ENCODE measurements at places on chromosomes 1 and 21. TPM values are rescaled to one million over a fixed set of nuclear protein-coding genes. Genes with fewer than 3 reads are reported as not detected.

DNA sequence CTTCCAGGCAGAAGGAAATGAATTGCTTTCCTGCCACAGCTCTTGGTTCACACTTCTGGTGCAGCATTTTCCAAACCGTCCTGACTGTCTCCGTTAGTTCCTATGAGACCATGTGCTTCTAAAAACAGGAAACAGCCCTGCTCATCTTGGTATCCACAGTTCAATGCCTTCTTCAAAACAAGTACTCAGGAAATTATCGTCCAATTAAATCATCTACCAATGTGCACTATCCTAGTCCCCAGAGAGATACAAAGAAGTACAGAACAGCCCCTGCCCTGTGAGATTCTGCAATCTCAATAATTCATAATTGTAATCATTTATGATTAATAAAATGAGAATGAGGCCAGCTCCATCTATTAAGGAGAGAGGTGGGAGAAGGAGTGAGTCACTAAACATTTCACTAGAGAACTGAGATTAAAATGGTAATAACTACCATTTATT, 11.2 kb downstream of the CLEC20A start:
- H3K27ac ChIP-seq, result no peak overlapping the region
- no peak for DNase-seq
- peaks cover 6% of the 10 kb centered on the region for H3K4me1 ChIP-seq
- H3K4me3 ChIP-seq, result no peak overlapping the region

- no peaks in the 10 kb centered on the region for H3K4me1 ChIP-seq
- H3K4me3 ChIP-seq, result no peak overlapping the region
- no peak for DNase-seq
- H3K27me3 ChIP-seq, result peaks cover 57% of the 10 kb centered on the region
These were observed 95.1 kb downstream of the TAS1R2 start for GRCh38 chr1:18764362-18764761.

DNA sequence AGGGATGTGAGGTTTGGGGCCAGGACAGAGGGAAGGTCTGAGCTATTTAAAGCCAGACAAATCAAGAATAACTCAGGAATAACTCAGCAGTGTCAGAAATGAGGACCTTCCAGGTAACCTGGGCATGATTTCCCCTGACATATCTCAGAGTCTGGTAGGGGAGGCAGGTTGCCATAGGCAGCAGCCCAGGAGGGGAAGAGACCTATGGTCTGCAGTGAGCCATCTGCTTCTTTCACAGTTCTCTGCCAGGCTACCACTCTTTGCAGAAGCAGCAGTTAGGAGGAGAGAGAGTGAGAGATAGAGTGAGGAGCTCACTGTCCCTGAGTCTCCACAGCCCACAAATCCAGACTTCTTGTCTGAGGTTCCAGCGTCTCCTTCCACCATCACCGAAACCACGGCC, 6.3 kb upstream of the VSIG8 start:
- H3K36me3 ChIP-seq, result no peaks in the 10 kb centered on the region
- H3K4me1 ChIP-seq, result no peaks in the 10 kb centered on the region
- H3K4me3 ChIP-seq, result no peak overlapping the region
- no peak for DNase-seq
- no peak overlapping the region for H3K27ac ChIP-seq

DNA sequence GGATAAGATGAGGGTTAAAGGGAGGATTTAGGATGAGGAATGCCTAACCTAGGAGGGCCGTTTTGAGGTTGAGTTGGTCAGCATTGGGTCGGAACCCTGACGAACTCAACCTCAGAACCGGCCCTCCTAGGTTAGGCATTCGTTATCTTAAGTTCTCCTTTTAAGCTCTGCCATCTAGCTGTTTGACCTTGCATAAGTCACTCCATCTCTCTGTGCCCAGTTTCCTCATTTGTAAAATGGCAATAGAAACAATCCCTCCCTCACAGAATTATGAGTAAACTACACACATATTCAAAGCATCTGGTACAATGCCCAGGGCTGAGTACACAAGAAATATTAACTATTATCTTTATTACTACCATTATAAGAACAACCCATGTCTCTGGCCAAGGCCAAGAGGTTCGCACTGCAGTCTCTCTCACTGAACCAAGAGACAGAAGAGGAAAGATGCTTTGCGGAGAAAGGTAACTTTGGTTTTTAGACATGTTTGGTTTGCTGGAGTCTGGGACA, 4.8 kb downstream of the ABCB10 start:
- H3K27me3 ChIP-seq, result no peaks in the 10 kb centered on the region
- no peak overlapping the region for H3K4me3 ChIP-seq
- H3K4me1 ChIP-seq, result peaks cover 36% of the 10 kb centered on the region
- DNase-seq, result no peak
- H3K36me3 ChIP-seq, result peaks cover 7% of the 10 kb centered on the region
- H3K27ac ChIP-seq, result peak overlapping the region; percentile 3

DNA sequence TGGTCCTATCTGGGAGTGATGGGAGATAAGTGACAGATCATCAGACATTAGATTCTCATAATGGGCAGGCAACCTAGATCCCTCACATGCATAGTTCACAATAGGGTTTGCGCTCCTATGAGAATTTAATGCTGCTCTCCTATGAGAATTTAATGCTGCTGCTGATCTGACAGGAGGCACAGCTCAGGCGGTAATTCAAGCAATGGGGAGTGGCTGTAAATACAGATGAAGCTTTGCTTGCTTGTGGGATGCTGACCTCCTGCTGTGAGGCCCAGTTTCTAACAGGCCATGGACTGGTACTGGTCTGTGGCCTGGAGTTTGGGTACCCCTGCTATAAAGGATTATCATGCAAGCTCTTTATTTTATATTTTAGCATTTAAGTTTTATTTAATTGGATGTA, 72.0 kb downstream of the ZMYM4 start:
- H3K27me3 ChIP-seq, result no peaks in the 10 kb centered on the region
- H3K27ac ChIP-seq, result no peak overlapping the region
- no peak for DNase-seq
- no peaks in the 10 kb centered on the region for H3K4me1 ChIP-seq
- H3K36me3 ChIP-seq, result peaks cover 4% of the 10 kb centered on the region

GRCh38 chr1:198628067-198628455, 10.8 kb upstream of the PTPRC start:
- H3K27me3 ChIP-seq, result no peaks in the 10 kb centered on the region
- no peaks in the 10 kb centered on the region for H3K36me3 ChIP-seq
- H3K4me3 ChIP-seq, result no peak overlapping the region

DNA sequence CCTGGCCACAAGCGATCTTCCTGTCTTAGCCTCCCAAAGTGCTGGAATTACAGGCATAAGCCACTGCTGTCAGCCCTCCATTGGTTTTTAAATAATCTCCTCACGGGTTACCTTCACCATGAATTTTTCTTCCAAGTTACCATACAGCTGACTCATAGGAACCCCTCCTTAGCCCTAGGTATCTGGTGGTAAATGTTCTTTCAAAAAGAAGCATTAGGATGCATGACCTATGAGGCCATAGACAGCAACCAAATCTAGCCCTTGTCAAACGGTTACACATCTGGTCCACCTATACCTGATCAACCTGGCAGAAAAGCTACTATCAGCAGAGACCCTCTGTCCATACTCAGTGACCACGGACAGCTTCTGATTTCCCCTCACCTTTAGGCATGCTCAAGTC, 12.7 kb upstream of the DEGS1 start:
- no peaks in the 10 kb centered on the region for H3K27me3 ChIP-seq
- H3K4me1 ChIP-seq, result peaks cover 5% of the 10 kb centered on the region
- H3K36me3 ChIP-seq, result no peaks in the 10 kb centered on the region
- peak overlapping the region; percentile 65 for H3K27ac ChIP-seq
- H3K4me3 ChIP-seq, result no peak overlapping the region

GRCh38 chr1:76547916-76548315, 319.4 kb upstream of the ST6GALNAC5 start:
- no peaks in the 10 kb centered on the region for H3K36me3 ChIP-seq
- H3K4me3 ChIP-seq, result no peak overlapping the region
- DNase-seq, result no peak
- no peaks in the 10 kb centered on the region for H3K4me1 ChIP-seq
- no peak overlapping the region for H3K27ac ChIP-seq

DNA sequence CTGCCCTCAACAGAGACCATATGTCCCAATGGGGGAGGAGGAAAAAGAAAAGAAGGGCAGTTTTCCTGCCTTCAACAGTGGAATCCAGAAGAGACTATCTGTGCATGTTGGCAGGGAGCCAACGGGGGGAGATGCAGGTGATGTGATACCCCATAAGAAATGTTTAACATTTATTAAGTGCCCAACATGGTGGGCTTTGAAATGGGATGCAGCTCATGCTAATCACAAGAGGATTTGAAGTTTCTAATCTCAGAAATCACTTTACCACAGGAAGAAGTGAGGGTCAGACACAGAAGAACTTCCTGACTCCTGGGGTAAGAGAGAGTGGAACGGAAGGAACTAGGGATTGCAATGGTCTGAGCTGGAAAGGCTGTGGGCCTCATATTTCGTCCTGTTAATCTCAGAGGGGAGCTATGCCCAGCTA, 16.2 kb downstream of the CSRP1 start:
- H3K27me3 ChIP-seq, result no peaks in the 10 kb centered on the region
- H3K27ac ChIP-seq, result peak overlapping the region; percentile 95
- H3K36me3 ChIP-seq, result peaks cover 3% of the 10 kb centered on the region
- H3K4me3 ChIP-seq, result no peak overlapping the region
- no peak for DNase-seq

GRCh38 chr1:35656148-35656862, 15.0 kb upstream of the PSMB2 start:
- peaks cover 47% of the 10 kb centered on the region for H3K27me3 ChIP-seq
- H3K36me3 ChIP-seq, result no peaks in the 10 kb centered on the region
- H3K4me1 ChIP-seq, result no peaks in the 10 kb centered on the region
- H3K4me3 ChIP-seq, result no peak overlapping the region
- no peak overlapping the region for H3K27ac ChIP-seq
- DNase-seq, result no peak

DNA sequence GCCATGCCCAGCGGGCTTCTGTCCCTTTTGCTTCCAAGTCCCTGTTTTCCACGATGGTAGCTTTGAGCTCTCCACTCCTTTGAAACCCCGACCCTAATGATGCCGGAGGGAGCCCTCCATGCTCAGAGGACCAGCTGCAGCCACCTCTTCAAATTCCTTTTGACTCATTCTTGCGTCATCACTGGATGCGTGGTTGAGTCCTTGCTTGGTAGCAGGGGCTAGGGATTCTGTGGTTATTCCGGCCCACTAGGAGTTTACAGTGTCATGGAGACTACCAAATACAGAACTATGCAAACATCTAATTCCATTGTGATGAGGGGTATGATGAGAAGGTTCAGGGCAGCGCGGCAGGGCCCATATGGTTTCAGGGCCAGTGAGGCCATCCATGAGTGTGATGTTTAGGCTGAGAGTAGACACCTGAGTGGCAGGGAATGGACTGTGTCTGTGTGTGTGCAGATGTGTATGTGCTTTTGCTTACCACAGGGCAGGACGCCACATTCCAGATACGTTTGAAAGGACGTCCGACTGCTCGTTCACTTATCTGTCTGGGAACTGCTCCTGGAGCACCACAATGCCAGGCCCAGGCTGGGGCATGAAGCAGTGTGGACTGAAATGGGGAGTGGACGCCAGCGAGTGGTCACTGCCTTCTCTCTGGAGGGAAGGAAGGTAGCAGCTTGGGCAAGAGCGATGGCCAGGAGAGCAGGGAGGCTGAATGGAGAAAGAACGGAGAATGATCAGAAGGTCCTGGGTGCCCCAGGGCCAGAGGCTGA, 30.4 kb upstream of the ZBTB21 start:
- no peak overlapping the region for H3K4me3 ChIP-seq
- peaks cover 21% of the 10 kb centered on the region for H3K4me1 ChIP-seq
- H3K36me3 ChIP-seq, result no peaks in the 10 kb centered on the region
- no peak overlapping the region for H3K27ac ChIP-seq
- no peaks in the 10 kb centered on the region for H3K27me3 ChIP-seq
- no peak for DNase-seq

- peaks cover 16% of the 10 kb centered on the region for H3K4me1 ChIP-seq
- H3K36me3 ChIP-seq, result no peaks in the 10 kb centered on the region
- DNase-seq, result no peak
- H3K4me3 ChIP-seq, result no peak overlapping the region
These were observed 1.1 kb upstream of the ABCD3 start for GRCh38 chr1:94416901-94417727.

- H3K4me3 ChIP-seq, result peak overlapping the region; percentile 50
- peak overlapping the region; percentile 87 for H3K27ac ChIP-seq
- peaks cover 8% of the 10 kb centered on the region for H3K36me3 ChIP-seq
- H3K27me3 ChIP-seq, result no peaks in the 10 kb centered on the region
- no peak for DNase-seq
- H3K4me1 ChIP-seq, result peaks cover 17% of the 10 kb centered on the region
These were observed 15.2 kb downstream of the GADD45A start for GRCh38 chr1:67700220-67700619.

TRAPPC3 gene
- total RNA-seq, result 63.4 TPM

NUP133 gene
- 53.9 TPM for total RNA-seq

IVL gene
- 19.3 TPM for total RNA-seq

CD1B gene
- total RNA-seq, result not detected

BSND gene
- total RNA-seq, result not detected

KRTAP13-4 gene
- total RNA-seq, result not detected

ATP1A2 gene
- total RNA-seq, result 0.26 TPM

CYP4B1 gene
- total RNA-seq, result 28.9 TPM

ETS2 gene
- 42.2 TPM for total RNA-seq

Measured in type B pancreatic cell (in vitro differentiated cells).